ENCODE measurements at places on chromosomes 7 and 10.

DNA sequence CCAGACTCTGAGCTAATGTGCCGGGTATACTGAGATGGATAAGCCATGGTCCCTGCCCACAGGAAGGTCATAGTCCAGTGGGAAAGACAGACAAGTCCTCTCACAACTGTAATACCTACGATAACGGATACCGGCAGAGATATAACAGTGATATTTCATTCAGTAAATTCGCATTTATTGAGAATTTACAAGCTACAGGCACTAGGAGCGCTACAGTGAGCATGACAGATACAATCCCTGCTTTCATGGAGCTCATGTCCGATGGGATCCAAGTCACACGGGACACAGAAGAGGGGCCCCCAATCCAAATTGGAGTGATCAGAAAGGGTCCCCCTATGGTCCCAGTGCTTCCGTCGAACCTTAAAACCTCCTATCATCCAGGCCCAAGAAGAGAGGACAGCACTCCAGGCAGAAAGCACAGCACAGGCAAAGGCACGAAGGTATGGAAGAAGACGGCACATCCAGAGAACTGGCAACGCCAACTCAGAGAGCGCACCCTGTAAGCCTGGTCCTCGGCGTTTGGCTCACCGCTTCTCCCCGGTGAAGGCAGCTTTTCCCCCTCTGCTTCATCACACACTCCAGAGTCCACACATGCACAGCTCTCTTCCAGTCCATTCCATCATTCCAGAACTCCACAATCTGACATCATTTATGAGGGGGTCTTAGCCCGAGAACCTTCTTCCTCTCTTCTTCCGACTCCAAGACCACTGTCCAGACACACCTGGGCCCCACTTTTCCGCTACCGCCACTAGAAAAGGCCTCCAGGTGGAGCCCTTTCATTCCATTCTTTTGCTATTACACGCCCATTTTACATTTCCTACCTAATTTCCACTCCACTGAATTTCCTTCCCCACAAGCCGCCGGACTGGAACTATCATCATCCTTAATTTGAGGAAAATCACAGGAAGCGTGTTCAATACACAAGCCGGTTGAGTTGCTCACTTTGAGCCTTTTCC, 47.8 kb upstream of the NKX2-3 start:
- peak; percentile 35 for DNase-seq

GRCh38 chr7:47291461-47292081, 290.3 kb downstream of the TNS3 start:
- DNase-seq: no peak

DNA sequence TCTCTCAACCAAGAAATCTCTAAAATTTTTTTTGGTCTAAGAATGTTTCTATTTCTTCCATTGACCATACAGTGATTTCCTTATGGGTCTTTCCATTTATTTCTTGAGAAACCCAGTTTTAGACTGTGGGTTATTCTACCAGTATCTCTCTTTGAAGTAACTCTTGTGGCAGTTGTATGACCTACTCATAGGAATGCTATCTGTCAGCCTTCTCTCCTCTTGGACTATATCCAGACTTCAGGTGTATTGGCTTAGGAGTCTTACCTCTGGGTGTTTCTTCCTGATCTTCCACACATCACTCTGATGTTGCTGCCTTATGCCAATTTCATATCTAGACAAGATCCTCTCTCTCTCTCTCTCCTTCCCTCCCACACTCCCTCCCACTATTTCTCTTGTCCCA, 178.1 kb downstream of the BMPER start:
- DNase-seq: no peak

DNA sequence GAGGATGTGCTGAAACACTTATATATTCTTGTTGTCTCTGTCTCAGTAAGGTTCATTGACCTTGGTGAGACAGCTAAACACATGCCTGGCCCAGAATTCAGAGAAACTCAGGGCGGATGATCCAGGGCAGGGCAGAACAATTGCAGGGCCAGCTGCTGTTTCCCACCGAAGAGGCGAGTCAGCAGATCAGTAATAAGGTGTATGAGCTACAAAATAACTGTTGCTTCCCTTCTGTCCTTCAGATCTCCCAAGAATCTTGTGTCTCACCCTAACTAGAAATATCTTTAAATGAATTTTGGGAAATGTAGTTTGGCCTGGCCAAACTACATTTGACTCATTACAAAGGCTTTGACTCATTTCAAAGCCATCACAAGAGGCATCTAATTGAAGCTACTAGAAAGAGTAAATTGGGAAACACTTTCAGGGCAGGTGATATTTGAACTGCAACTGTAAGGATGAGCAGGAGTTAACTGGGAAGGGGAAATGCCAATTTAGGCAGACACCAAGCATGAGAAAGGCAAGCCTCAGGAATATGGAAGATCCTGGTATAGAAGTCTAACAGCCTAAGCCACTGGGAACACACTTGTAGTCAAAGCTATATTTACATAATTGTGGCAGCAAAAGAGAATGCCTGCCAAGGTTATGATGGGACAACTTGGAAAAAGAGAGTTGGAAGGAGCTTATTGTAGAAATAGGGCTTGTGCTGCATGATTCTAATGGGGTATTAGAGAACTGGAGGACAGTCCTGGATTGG, 24.5 kb upstream of the CELF2 start:
- no peak for DNase-seq

GRCh38 chr10:94264085-94264484, 98.7 kb downstream of the NOC3L start:
- DNase-seq: no peak

GRCh38 chr10:44051584-44052385, 333.1 kb downstream of the CXCL12 start:
- no peak for DNase-seq

GRCh38 chr7:149719912-149720335, 53.5 kb downstream of the ZNF467 start:
- DNase-seq: no peak

DNA sequence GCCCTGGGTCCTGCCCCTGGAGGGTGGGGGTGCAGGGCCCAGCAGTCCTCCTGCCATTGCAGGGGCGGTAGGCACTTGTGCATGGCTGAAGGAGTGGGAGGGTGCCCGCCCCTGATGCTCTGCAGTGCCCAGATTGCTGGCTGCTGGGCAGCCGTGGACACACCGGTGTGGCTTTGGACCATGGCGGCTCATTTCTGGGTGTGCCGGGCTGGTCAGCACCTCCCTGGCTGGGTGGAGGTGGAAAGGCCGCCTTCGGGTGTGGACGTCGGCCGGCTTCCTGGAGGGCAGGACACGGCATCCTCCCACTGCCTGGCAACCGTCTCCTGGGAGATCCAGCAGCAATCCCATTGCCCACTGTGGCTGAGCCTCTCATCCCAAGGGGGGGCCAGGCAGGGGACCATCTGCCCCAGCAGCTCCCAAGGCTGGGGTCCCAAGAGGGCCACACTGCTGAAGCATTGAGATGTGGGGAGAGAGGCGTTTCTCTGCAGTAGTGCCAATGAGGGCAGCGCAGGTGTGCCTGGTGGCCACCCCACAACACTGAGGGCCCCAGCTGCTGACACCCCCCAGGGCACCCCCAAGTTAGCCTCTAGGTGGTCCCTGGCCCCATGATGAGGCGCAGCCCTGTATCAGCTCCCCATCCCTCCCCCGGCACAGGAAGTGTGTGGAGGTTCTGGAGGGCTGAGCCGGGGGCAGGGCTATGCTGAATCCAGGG, 12.9 kb downstream of the TTYH3 start:
- DNase-seq: no peak

GRCh38 chr7:91041901-91042484, 222.2 kb upstream of the FZD1 start:
- DNase-seq: no peak

DNA sequence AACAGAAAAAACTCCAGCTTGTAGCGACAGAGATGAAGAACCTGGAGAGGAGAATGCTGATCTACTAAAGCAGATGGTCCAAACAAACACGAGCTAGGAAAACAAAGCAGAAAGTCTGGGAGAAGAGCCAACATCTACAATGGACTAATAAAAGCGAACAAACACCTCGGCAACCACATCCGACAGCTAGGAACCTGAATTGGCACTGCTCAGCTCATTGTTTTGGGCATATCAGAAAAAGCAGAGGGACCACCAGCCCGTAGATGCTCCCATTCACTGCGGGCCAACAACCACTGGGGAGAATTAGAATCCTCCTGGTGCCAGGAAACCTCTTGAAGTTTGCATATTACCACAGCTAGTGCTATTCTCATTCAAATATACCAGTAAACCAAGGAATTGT, 204.7 kb downstream of the NXPH1 start:
- DNase-seq: no peak

- no peak for DNase-seq
Observed at GRCh38 chr10:131391936-131392335, 80.4 kb upstream of the TCERG1L start.

GRCh38 chr7:12839508-12840153, 152.2 kb downstream of the ARL4A start:
- DNase-seq: no peak

- DNase-seq: no peak
Observed at GRCh38 chr10:13758756-13759155, 172.0 kb downstream of the PRPF18 start.

- no peak for DNase-seq
Observed at GRCh38 chr7:25891591-25891990, 260.4 kb upstream of the NFE2L3 start.

- DNase-seq: no peak
Observed at GRCh38 chr7:104653825-104654401, 325.5 kb downstream of the LHFPL3 start.

DNA sequence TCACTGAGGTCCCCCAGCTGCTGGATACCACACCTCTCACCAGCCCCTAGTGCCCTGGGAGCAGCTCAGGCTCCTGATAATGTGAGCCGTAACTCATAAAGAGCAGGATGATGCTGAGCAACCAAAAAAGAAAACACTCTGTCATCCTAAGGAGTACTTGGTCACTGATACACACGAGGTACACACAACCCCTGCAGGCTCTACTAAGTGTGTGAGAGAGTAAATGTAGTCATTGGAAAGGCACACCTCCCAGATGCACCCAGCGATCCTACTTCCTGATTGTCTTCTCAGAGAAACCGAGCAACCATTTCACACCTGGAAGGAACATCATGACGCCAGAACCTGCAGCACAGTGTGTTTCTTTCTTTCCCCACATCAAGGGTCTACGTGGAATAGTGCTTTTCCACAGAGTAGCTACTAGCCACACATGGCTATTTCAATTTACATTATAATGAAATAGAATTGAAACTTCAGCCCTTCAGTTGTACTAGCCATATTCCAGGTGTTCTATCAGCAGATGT, 34.2 kb downstream of the FIGNL1 start:
- DNase-seq: no peak

DNA sequence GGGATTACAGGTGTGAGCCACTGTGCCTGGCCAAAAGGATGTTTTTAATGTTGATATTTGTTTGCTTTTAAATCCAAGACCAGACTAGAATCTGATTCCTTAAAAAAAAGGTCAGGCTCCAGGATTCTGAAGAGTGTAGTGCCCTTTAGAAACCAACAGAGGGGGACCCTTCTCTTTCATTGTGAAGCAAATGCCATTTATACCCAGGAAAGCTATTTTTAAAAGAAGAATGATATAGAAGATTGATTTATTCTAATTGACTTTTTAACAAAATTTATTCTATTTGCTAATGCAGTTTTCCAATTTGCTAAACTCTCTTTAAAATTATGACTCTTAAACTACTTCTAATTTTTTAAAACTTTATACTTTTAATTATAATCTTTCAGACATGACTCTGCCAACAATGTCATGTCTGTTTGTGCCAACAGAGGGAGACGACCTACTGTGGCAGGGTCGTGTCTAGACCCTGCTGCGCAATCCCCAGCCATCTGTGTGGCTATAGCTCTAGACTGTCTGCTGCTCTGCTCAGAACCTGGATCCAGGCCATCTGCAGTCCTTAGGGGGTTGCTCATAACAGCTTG, 201.0 kb upstream of the IMMP2L start:
- peak; percentile 36 for DNase-seq

- DNase-seq: no peak
Observed at GRCh38 chr10:74163319-74164068, 12.5 kb downstream of the ADK start.

Measured in endothelial cell (in vitro differentiated cells).